Tibial artery (tissue), 4 donors: ENCODE measurements at places on chromosomes 16 and 17.

- no peak for DNase-seq
These were observed 1.4 kb downstream of the ALDOC start for GRCh38 chr17:28575126-28575795.

GRCh38 chr16:69888005-69888590 lies 63.0 kb upstream of the CLEC18A start:
- no peak for DNase-seq

- no peak for DNase-seq
These were observed 56.4 kb downstream of the BRIP1 start for GRCh38 chr17:61806936-61807335.

GRCh38 chr16:28326881-28327610 lies 34.7 kb downstream of the SBK1 start:
- peak; percentile 64 for DNase-seq

- DNase-seq, result no peak
These were observed 6.7 kb downstream of the TMEM208 start for GRCh38 chr16:67233596-67233995.

- DNase-seq, result peak; percentile 14
These were observed 8.5 kb upstream of the ADCY7 start for GRCh38 chr16:50257876-50258275.

DNA sequence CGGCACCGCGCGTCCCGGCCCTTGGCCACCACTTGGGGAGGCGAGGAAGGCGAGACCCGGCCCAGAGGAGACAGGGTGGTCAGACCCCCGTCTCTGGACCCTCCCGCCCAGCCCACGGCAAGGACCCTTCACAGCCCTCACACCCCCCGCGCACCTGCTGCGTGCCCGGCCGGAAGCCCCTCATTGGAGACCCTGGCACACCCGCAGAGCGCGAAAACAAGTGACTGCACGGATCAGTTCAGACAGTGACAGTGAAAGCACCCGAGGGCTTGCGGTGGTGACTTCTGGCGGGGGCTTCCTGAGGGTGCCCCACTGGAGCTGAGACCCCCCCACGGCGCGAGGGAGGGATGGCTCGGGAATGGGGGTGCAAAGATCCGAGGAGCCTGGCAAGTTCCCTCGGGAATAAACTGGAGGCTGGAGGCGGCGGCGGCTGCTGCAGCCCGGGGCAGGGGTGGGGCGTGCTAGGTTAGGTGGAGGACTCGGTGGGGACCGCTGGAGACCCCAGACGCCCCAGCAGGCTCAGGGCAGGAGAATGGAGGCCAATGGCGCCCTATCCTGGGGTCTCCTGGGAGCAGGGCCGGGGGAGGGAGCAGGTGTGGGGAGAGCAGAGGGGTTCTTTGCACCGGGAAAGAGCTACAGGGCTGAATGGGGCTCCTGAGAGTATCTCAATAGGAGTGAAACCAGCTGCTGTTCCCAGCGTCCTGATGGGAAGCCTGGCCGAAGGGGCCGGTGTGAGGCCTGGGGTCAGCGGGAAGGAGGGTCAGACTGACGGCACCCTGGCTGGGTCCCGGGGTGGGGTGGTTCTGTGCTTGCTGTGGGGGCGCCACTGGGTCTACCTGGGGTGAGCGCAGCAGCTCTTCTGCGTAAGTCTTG lies 824 bp upstream of the FBXL16 start:
- no peak for DNase-seq

DNA sequence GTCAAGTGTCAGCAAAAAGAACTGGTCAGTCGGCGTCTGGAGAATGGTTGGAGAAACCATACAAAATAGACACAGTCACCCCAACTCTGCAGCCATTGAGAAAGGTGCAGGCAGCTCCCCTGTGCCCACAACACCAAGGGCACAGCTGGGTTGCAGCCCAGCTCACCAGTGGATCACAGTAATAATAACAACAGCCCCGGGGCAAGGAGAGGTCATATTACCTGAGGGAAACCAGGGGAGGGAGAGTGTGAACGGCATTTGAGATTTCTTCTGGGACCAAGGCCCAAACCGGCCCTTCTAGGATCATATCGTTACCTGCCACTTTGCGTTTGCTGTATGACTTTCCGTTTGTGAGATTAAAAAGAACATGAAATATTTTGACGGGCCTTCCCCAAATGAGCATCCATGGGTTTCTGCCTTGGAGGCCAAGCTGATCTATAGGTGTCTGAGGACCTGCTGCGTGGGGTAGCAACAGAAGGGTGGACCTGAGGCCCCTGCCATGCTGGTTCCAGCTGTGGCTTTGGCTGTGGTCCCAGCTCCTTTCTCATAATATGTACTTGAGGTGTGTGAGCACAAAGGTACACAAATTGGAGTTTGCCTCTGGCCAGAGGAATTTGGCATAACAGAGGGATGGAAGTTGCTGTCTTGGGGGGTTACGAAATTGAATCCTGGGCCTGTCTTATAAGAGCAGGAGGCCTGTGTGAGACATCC lies 154.6 kb downstream of the CMIP start:
- no peak for DNase-seq

DNA sequence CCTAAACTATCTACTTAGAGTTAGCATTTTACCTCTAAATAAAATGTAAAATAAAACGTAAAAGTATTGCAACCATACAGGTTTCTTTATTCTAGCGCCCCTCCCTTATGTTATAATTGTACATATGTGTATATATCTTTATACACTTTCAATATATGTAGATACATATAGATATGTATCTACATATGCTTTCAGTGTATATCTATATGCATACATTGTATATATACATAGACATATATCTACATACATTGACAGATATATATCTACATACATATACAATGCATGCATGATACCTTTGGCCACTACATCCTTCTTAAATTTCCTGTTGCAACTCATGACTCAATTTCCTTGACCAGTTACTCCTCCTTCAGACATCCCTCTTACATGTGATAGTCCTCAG lies 16.7 kb downstream of the BPTF start:
- DNase-seq, result no peak

- DNase-seq, result no peak
These were observed 6.9 kb downstream of the HOXB4 start for GRCh38 chr17:48571024-48571818.

- DNase-seq, result no peak
These were observed 163.3 kb downstream of the PRKCA start for GRCh38 chr17:66465701-66466100.

- no peak for DNase-seq
These were observed 11.5 kb upstream of the BPTF start for GRCh38 chr17:67813803-67814180.

DNA sequence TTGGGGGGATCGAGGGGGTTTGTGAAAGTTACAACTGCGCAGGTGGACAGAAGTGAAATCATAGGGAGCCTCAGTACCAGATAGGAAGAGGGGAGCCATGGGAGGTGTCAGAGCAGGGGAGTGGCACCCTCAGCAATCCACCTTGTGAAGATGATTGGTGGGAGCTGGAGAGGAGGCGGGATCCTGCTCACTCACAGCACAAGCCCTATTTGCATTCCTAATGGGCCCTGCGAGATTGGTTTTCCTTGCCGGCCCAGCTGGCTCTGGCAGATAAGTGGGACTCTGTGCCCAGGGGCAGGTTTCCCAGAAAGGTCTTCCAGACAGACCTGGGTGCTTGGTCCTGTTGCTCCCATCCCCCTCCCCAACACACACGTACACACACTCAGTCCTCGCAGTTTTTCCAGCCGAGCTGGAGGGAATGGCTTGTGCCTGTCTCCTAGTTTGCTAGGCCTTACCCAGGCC lies 9.4 kb downstream of the WNT3 start:
- DNase-seq, result no peak

GRCh38 chr17:64938290-64938689 lies 19.0 kb upstream of the LRRC37A3 start:
- DNase-seq, result no peak

GRCh38 chr16:48347191-48347865 lies 37.9 kb downstream of the SIAH1 start:
- no peak for DNase-seq

DNA sequence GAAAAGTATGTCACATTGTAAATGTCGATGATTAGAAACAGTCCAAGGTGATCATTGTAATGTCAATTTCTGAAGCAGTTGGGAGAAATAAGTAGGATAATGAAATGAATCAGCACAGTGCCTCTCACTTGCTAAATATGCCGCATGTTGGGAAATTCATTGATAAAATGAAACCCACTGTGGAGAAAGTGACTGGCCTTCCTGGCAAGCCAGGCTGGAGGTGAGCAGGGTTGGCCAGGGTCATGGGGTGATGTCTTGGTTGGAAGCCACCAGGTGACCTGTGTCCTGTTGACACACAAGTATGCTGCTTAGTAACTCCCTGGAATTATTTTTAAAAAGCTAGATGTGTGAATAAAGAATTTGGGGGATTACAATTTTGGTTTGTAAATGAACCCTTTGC lies 14.9 kb upstream of the WNT9B start:
- DNase-seq, result no peak

GRCh38 chr17:48463526-48463925 lies 33.5 kb upstream of the SKAP1 start:
- DNase-seq, result no peak

DNA sequence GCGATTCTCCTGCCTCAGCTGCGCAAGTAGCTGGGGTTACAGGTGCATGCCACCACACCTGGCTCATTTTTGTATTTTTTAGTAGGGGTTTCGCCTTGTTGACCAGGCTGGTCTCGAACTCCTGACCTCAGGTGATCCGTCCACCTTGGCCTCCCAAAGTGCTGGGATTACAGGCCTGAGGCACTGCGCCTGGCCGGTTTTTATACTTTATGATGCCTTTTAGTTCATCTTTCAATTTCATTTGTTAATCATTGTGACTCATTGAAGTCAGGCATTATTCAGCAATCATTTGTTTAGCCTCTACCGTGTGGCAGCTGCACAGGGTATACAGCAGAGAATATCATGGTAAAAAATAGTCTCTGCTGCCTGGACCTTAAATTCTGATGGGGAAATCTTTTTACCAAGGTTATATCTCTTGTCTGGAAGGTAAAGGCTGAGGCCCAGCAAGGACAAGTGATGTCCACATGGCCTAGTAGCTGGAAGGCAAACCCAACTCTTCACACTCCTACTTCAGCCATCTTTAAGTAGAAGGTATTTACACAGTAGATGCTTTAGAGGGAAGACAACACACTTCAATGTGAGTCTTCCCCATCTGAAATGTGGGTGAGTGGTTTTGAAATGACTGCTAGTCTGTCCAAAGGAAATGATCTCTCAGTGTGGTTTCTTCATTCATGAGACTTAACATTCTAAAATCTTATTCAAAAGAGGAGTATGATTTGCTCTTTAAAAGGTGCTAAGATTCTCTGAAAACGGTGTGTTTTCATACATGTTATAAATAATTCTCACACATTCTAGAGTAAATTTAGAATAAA lies 2.4 kb downstream of the PRPSAP2 start:
- DNase-seq, result no peak

- DNase-seq, result no peak
These were observed 12.8 kb downstream of the SLC6A2 start for GRCh38 chr16:55668340-55669281.
